ENCODE measurements at places on chromosomes 2 and 18.
A peak's percentile ranks its signal among the peaks of the same experiment; 100 is the strongest.

GRCh38 chr18:26555804-26556553 is 7.6 kb upstream of the KCTD1 start:
- DNase-seq, result no peak

DNA sequence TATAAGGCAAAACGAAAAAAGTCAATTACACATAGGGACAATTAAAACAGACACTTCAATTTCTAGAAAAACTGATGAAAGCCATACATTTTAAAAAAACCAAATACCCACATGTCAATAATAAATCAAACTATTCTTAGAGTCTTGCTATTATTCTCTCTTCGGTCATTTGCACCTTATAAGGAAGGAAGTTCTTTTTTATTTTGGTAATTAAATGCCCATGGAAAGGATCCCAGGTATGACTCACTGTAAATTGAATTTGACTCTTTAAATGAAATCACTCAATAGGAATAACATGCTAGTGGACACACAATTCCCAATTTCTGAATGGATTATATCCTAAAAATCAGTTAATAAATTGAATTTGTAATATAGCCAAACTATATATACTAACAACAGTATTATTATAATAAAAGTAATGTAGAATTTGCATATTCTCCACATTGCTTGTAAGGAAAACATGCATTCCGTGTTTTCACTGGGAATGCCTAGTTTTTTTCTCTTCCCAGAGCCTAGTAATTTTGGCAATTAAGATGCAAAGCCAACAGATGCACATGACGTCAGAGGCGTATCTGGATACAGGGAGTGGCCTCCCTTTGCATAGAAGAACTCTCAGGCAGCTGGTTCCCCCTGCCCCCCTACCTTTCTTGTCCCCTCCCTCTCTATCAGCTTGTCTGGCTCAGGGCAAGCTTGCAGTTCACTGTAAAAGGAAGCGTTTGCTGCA is 153.5 kb upstream of the PGAP1 start:
- DNase-seq, result no peak

GRCh38 chr2:109736177-109736827 is 57.8 kb upstream of the RGPD5 start:
- no peak for DNase-seq

- DNase-seq, result no peak
Observed at GRCh38 chr2:33073018-33073417, 126.3 kb downstream of the LTBP1 start.

- no peak for DNase-seq
Observed at GRCh38 chr2:85649201-85650190, 18.5 kb downstream of the SFTPB start.

- DNase-seq, result no peak
Observed at GRCh38 chr2:235740821-235741220, 247.0 kb downstream of the AGAP1 start.

GRCh38 chr2:235979037-235979436 is 189.1 kb downstream of the GBX2 start:
- no peak for DNase-seq

GRCh38 chr2:43412114-43412753 is 183.6 kb downstream of the THADA start:
- DNase-seq, result no peak

- DNase-seq, result no peak
Observed at GRCh38 chr2:33577084-33577483, 22.0 kb downstream of the FAM98A start.

- DNase-seq, result no peak
Observed at GRCh38 chr2:50388324-50388723, 643.6 kb downstream of the NRXN1 start.

DNA sequence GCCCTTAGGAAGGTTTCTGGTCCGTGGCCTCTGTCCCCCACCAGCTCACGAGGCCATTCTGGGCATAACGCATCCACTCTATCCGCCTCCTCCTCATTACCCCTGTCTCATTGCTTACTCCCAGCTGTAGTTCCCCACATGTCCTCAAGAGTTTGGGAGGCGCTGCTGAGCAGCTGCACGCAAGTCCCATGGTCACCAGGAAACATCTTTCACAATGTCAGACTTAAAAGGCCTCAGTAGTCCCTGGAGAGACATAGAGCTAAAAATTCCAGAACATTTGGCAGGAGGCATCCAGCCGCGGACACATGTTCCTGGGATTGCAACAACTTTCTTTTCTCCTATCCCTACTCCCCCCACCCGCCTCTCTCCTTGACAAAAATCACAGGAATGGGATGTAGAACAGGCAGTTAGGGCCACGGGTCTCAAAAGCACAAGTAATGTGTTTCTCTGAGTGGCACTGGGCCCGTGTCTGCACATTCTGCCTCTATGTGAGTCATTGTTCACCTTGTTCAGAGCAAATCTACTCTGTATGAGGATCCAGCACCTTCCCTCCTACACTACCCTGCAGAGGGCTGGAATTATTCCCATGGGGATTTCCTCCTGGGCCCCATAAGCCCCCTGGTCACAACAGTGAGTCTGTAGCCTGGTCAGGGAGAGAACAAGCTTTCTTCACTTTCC is 8.1 kb downstream of the LBH start:
- DNase-seq, result peak; percentile 83

DNA sequence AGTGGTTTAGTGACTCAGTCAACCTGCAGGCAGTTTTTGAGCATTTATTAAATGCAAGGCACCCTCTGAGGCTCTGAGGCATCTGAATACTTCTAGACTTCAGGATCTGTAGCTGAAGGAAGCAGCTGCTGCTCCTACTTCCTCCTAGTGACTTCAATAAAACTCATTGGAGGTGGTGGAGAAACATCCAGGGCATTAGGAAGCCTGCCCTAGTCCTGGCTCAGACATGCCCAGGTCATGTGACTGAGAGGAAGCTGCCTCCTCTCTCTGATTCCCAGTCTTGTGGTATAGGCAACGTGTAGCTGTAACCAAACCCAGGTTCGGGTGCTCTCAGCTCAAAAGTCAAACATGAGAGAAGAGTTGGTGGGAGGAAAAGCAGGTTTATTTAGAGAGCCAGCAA is 287.2 kb upstream of the GYPC start:
- DNase-seq, result no peak

DNA sequence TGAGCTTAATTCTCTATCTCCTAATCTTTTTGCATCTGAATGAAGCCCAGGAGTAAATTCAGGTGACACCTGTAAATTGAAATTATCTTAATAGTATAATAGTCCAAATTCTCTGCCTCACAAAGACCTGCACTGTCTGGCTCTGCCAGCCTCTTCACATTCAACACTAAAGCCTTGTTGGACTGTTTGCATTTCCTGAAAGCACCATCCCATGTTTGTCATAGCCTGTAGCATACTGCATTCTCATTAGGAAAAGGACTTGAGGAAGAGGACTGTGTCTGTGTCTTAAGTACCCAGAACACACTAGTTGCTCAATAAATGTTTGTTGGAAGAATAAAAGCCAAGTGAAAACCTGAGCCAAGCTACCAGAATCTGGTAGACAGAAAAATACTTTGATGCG is 42.9 kb upstream of the GRHL1 start:
- no peak for DNase-seq

- no peak for DNase-seq
Observed at GRCh38 chr18:3238742-3239141, 8.9 kb upstream of the MYL12A start.

DNA sequence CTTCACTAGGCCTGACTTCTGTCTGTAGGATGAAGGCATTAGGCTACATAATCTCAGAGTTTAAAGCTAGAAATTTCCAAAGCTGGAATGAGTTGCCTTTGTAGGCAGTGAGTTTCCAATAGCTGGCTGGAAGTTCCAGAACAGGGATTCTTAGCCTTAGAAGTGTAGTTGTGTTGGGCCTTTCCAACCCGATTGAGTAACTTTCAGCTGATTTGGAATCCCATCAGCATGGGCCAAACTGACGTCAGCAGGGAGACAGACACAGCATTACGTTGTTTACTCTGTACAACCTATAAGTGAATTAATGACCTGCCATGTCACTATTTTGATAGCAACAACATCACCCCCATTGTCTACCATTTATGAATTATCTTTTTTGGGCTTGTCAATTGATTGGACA is 56.9 kb downstream of the SETBP1 start:
- no peak for DNase-seq

GRCh38 chr2:215537611-215538010 is 101.7 kb upstream of the FN1 start:
- DNase-seq, result no peak

DNA sequence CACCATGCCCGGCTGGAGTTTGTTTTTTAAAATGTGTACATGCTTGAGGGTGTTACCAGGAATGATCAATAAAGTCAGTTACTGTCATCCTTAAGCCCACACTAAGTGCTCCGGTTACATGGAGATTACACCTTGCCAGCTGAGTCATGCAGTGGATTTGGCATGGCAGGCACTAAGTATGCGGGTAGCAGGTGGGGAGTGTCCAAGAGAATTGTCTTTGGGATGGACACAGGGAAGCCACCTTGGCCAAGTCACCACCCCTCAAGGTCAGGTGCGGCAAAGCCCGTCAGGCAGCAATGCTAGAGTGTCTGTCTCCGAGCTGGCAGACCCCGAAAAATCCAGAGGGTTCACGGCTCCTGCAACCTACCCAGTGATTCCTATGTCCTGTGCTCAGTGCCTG is 54.8 kb downstream of the GBX2 start:
- DNase-seq, result peak; percentile 40

GRCh38 chr18:53165770-53166169 is 825.8 kb downstream of the DCC start:
- no peak for DNase-seq

GRCh38 chr2:63029058-63029457 is 21.6 kb upstream of the OTX1 start:
- DNase-seq, result no peak

DNA sequence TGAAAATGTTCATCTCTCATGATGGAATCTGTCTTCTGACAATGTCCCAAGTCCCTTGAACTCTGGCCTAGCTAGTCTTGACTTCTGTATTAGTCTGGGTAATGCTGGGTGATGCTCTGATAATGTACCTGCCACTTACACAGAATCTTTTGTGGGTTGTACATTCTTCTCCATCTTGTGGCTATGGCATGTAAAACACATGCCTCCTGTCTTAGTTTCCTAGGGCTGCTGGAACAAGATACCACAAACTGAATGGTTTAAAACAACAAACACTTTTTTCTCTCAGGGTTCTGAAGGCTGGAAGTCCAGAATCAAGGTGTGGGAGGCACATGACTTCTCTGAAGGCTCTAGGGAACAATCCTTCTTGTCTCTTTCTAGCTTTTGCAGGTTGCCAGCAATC is 57.1 kb downstream of the RAPGEF4 start:
- no peak for DNase-seq

DNA sequence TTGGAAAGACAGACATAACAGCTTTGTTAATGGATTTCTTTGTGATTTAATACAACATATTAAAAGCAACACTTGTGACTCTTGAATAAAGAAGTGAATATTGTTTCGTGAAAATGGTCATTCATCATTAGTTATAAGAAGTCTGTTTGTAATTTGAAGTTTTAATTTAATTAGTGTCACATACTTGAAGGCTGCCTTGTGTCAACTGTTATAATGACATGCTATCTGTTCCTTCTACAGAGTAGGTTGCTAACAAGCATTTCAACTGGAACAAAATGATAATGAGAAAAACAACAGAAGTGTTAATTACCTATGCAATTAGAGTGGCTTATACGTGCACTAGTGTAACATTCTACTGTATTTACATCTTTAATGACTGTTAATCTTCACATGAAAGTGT is 624.7 kb downstream of the LRP1B start:
- DNase-seq, result no peak

GRCh38 chr2:226875438-226876225 is 39.8 kb downstream of the RHBDD1 start:
- DNase-seq, result no peak

DNA sequence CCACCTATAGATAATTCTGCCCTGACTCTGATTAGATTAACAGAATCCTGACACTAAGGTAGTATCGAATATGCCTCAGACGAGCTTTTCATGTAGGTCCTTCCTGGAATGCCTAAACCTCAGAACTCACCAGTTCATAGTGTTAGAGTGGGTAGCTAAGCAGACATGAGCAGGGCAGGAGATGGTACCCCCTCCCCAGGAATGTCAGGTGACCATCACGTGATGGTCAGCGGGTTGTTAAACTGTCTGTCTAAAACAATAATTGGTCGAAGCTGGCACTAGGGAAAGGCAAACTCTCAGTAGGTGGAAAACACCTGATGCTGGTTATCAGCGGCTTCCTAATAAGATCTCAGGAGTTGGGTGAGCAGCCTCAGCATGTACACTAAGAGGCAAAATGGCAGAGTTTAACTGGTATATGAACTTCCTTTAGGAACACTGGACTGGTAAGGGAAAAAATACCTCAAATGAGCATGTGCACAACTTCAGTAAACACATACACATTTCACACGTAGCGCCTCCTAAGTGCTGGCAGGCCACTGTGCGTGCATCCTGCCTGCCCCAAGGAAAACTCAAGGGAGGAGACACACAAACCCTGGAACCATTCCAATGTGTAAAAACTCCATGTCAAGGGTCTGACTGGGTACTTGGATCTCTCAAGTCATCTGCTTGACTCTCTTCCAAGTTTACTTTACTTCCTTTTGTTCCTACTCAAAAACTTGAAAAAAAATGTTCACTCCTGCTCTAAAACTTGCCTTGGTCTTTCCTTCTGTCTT is 339.5 kb downstream of the GULP1 start:
- DNase-seq, result no peak

GRCh38 chr18:63433334-63433866 is 11.1 kb upstream of the VPS4B start:
- no peak for DNase-seq

- DNase-seq, result no peak
Observed at GRCh38 chr2:111239107-111239506, 118.4 kb downstream of the BCL2L11 start.

DNA sequence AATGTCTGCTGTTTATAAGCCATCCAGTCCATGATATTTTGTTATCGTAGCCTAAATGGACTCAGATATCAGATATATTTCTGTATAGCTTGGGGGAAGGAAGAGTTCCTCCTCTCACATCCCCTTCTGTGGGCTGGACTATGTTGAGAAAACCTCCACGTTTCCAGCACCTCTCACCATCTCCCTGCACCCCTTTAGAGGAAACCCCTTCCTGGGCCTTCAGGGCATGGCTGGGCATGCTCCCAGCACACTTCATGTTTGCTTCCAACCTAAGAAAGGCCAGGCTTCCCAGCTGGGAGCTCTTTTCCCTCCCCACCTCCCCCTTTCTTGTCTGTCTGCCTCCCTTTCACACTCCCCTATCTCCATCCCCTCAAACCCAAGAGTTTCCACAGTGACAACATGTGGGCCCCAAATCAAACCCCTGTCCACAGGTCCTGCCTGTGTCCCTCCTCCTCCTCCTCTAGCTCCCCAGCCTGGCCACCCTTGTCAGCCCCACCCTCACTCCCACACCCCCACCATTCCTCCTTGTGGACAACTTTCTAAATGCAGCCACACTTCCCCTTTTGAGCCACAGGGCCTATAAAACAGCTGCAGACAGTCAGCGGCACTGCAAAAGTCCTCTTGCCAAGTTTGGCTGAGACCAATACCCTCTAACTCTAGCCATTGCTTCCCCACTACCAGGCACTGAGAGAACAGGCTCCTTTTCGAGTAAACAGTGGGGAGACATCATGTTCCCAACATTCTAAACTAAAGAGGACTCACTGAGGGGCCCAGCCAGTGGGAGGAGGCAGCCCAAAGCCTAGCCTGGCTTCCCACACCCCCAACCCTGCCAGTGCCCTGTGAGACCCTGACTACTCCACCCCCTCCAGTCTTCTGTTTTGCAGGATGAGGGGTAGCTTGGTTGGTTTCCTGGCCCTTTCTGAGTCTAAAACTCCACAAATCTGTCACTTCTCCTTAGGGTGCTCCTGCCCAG is 120.5 kb downstream of the ZFP36L2 start:
- no peak for DNase-seq

All from aorta (tissue), 5 donors.